Fibroblast of skin of scalp (primary cell): ENCODE measurements at places on chromosomes 5 and 9.

DNA sequence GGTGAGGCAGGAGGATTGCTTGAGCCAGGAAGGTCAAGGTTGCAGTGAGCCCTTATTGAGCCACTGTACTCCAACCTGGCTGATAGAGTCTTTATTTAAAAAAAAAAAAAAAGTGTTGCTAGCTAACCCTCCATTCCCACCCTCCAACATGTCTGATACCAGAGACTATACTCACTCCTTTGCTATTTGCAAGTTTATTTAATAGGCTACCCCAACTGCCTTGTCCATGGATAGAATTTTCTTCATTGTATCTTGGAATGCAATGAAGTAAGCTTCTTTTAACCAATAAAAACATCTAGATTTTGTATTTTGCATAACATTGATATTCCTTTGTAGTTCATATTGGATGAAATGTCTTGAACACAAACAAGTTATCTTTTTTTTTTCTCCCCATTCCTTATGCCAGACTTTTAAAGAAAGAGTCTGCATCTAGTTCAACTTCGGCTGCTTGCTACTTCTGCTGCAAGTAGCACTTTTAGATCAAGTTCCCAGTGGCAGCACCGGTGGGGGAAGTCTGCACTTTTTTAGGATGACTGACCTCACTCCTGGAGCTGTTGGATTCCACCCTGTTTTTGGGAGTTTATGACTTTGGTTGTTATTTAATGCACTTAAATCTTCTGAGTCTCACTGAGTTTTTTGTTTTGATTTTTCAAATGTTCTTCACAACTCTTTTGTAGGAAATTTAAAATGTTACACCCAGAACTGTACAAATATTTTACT, 112.5 kb downstream of the UHRF2 start:
- peak; percentile 46 for DNase-seq

DNA sequence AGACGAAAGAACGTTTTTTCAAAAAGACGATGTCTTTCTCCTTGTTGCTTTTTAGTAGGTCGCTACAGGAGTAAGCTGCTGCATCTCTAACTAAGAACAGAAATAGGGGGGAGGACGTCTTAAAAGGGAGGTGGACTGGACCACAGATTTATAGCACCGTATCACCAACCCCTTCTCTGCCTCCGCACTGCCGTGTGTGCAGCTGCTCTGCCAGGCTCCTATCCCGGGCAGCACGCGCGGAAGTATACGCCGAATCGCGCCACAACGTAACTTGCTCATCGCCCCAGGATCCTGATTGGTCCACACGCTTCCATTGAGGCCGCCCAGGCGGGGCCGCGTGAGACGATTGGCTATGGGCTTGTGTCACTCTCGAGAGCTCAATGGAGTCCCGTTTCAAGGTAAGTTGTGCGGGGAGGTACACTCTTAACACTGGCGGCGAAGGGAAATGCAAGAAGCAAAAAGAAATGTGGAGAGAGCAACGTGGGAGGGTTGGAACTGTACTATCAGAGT, at the start of gene ELAVL2:
Gene ELAVL2, minus strand, starts transcription at position 121 of the 510 bp plus-strand sequence. CDS start 64,006 bp downstream, outside the sequence.
- DNase-seq, result peak; percentile 88

DNA sequence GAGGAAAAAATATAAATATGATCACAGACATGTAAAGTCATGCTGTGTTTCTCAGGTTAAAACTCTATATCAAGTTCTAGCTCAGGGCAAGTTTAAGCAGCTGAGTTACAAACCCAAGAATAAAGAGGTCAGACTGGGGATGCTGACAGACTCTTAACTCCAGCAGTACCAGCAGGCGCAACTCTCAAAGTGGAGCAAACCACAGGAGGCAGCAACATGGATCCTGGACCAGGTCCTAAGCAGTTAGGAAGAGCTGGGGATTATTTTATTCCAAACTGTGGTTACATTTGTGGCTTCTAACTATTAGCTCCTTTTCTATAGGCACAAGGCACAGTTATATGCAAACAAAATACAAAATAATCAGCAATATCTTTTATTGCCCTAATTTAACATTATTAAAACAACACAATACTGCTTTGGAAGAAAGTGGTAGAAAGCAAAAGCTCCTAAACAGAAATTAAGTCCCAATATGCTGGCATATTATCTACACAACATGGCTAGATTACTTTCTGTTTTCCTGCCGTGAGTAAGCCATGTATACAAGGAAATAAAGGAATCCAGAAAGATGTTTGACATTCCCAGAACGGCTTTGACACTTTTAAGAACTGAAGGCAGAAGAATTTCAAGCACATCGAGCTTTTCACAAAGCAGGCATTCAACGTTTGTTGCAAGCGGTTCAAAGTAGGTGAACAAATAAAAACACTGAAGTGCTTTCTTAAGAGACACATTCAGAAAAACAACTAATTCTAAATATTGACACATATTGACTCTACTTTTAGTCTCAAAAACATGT, 378.8 kb upstream of the ZNF608 start:
- peak; percentile 51 for DNase-seq

DNA sequence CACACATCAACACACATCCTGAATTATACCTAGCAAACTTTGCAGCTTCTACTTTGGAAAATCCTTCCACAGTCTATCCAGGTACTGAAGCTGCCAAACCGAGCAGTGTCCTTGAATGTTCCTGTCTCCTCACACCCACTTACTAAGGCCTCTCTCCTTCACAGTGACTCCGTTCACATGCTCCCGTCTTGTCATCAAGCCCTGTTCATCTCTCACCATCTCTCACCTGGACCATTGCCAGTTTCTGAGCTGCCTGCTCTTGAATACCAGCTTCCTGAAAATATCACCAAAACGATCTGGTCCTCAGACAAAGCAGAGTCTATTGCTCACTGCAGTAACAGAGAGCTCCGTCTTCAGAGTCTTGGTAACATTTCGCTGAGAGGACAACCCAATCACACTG, 57.4 kb downstream of the GCNT1 start:
- DNase-seq, result peak; percentile 31

GRCh38 chr9:75148561-75148960, 60.2 kb downstream of the OSTF1 start:
- peak; percentile 95 for DNase-seq

- DNase-seq, result no peak
Observed at GRCh38 chr9:132164604-132165362, 2.9 kb downstream of the NTNG2 start.

- DNase-seq, result peak; percentile 22
Observed at GRCh38 chr9:71814815-71815214, 46.5 kb upstream of the CEMIP2 start.

DNA sequence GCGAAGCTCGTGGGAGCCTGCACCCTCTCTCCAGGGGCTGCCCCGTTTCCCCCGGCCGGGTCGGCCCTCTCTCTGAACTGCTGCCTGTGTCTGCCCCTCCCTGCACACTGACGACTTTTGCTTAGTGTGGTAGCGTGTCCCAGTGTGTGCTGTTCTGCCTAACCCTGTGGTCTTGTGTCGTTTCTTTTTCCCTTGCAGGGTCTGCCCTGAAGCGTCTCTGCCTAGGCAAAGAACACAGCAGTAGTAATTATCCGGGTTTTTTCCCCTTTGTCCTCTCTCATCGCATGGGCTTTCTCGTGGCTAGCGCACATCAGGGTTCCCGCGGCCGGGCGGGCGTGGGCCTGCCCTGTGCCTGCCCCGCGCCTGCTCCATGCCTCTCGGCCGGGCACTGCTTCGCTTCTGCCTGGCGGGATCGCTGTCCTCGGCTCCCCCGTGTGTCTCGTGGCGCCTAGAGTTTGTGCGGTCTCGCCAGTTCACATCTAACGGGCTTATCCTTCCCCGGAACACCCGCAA, 122.7 kb downstream of the WNK2 start:
- DNase-seq, result no peak

DNA sequence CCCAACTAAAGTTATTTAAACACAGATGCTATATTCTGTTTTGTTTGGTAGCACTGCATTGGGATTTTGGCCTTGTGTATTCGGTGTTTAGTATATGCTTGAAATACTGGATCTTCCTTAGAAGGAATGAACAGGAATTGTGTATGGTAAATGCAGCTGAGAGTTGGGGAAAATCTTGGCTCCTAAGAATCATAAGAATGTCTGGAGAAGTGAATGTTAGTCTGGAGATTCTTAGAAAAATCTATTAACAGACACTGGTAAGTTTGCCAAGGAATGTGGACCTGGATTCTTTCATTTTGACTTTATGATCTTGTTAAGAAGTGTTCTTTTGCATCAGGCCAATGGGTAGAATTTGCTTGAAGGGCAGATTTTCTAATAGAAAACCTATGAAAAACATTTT, 38.9 kb downstream of the SNX30 start:
- DNase-seq, result peak; percentile 84

DNA sequence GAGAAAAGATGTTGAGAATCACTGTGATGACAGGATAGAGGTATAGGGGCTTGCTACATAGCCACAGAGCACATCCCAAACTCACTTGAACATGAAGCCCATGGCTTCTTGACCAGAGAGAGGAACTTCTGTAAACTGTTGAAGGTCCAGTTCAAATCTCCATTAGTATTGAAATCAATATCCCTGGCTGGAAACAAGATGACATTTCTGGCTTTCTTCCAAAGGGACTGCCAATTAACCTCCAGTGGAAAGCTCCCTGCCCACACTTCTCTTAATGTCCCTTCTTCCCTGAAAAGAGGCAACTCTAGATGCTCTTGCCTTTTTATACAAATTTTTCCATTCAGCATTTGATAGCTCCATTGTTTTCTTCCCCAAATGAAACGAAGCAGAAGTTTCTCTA, 612.1 kb downstream of the EBF1 start:
- DNase-seq, result no peak

GRCh38 chr5:148633067-148633377, 21.3 kb downstream of the HTR4 start:
- no peak for DNase-seq

GRCh38 chr9:10008101-10008799, 604.6 kb downstream of the PTPRD start:
- peak; percentile 2 for DNase-seq

DNA sequence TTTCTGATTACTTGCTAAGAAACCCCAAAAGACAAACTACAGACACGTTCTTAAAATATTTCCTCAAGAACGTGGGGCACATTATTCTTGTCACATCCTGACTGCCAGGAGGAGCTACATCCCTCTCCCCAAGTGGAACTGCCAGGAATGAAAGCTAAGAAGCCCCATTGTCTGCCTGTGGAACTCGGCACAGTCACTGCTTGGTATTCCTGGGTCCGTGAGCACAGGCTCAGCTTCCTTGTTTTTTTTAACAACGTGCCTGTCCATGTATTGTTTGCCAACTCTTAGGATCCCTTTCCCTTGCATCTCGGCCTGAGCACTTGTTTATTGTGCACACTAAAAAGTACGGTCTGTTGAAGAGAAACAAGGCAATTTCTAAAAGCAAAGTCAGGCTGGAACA, 47.0 kb upstream of the SELENOP start:
- no peak for DNase-seq

DNA sequence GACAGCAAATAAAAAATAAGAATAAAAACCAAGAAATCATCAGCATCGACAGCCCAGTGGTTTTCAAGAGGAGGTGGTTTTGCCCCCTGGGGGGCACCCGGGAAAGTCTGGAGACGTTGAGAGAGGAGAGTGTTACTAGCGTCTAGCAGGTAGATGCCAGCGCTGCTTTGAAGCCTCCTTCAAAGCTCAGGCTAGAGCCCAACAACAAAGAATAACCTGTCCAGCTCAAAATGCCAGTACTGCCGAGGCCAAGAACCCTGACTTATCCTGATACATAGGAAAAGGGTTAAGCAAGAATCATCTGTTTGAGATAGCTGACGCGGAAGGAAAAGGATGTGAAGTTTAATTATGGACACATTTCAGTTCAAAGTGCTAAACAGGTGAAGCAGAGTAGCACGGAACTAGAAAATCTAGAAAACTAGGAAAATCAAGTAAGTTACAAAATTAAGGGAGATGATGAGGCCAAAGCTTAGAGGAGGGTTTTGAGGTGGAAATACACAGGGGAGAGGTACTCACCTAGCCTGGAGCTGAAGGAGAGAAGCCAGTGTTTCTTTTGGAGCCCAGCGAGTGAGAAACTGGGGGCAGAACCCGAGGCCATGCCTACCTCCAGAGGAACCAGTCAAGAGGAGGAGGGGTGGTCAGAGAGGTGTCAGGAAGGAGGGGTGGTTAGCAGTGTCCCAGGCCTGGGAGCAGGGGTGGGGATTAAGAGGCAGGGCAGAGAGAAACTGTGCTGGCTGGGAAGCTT, 121.0 kb upstream of the RETREG1 start:
- DNase-seq, result no peak

- no peak for DNase-seq
Observed at GRCh38 chr9:21286099-21286498, 19.0 kb downstream of the IFNA5 start.

GRCh38 chr5:157613385-157614245, 38.0 kb upstream of the ADAM19 start:
- DNase-seq, result no peak

GRCh38 chr5:123046222-123046621, 9.7 kb upstream of the PPIC start:
- no peak for DNase-seq

GRCh38 chr5:62942384-62942783, 363.8 kb downstream of the LRRC70 start:
- no peak for DNase-seq

DNA sequence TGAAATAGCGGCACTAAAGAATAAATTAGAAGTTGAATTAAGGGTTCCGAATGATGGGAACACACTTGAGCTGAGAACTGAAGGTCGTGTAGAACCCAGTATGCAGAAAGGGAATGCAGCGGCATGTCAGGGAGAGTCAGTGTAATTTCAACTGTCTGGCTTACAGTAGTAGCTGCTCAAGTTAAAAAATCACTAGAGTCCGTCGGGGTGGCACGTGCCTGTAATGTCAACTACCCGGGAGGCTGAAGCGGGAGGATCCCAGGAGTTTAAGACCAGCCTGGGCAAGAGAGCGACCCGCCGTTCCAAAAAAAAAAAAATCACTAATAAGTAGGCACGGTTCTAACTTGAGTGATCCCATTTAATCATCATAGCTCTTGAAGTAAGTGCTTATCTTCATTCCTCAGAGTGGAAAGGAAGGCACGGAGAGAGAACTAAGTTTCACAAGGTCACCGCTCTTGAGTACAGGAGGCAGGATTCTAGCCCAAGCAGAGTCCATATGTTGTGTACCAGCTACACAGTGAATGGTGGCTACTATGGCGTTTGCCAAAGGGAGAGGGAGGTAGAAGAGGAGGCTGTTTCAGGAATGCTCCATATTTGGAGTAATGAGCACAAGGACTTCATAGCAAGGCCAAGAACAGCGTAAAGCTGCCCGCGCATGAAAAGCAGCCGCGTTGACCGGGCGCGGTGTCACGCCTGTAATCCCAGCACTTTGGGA, 831 bp downstream of the RMRP start:
- peak; percentile 60 for DNase-seq

GRCh38 chr5:19546521-19546920, 441.5 kb downstream of the CDH18 start:
- DNase-seq, result no peak

GRCh38 chr5:16889972-16890519, 46.0 kb downstream of the MYO10 start:
- peak; percentile 70 for DNase-seq

DNA sequence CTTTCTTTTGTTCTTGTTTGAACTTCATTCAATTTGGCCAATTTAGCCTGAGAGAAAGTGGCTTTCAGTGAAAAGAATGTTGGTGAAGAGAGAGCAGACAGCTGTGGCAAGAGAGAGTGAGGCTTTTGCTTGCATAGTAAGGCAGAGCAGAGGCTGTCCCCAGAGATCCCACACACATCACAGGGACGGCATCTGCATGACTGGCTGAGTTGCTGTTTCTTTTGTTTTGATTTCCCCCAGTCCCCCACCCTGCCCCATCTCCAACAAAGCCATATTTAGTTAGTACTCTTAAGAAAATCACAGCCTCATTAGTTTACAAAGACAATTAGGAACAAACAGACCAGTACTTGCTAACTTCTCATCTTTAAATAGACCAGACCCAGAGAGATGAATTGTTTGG, 363.9 kb upstream of the SEMA6A start:
- peak; percentile 29 for DNase-seq

GRCh38 chr9:20023210-20023905, 234.5 kb upstream of the SLC24A2 start:
- no peak for DNase-seq
